ENCODE measurements at places on chromosomes 4 and X. TPM values are rescaled to one million over a fixed set of nuclear protein-coding genes. Genes with fewer than 3 reads are reported as not detected.

- no peak for DNase-seq
- H3K4me1 ChIP-seq = no peaks in the 10 kb centered on the region
- H3K4me3 ChIP-seq = no peak overlapping the region
- no peaks in the 10 kb centered on the region for H3K36me3 ChIP-seq
These were observed 1085.3 kb upstream of the PCDH10 start for GRCh38 chr4:132063829-132064228.

DNA sequence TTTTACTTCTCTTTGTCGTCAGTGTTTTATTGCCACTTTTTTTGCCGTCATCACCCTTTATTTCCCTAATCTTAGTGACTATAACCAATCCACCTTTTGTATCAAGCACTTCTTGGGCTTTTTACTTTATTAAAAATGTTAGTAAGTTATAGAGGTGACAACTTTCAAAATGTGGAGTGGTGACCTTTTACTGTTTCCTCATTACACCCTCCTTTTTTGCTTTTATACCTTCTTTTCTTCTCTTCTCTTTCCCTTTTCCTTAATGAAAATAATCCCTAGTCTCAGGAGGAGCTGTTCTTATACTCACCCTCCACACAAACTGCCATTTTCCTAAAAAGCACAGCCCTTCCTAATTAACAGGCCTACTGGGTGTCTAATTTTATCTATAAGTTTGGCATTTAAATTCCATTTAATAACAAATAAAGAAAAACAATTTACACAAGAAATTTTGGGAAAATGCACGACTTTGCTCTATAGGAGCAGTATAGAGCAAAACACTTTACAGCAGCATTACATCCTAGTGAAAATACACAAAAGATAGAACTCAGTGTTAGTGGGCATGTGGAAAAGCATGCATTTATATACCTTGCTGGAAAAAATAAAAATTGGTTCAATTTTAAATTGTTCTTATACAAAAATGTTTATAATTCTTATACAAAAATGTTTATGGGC lies 27.3 kb downstream of the BBS12 start:
- H3K27me3 ChIP-seq = no peaks in the 10 kb centered on the region
- no peak overlapping the region for H3K4me3 ChIP-seq
- DNase-seq = peak; percentile 10

GRCh38 chrX:15511563-15511962 lies 11.0 kb downstream of the BMX start:
- peaks cover 3% of the 10 kb centered on the region for H3K27me3 ChIP-seq
- no peak overlapping the region for H3K4me3 ChIP-seq
- DNase-seq = no peak
- no peaks in the 10 kb centered on the region for H3K4me1 ChIP-seq
- no peak overlapping the region for H3K27ac ChIP-seq
- H3K36me3 ChIP-seq = no peaks in the 10 kb centered on the region

DNA sequence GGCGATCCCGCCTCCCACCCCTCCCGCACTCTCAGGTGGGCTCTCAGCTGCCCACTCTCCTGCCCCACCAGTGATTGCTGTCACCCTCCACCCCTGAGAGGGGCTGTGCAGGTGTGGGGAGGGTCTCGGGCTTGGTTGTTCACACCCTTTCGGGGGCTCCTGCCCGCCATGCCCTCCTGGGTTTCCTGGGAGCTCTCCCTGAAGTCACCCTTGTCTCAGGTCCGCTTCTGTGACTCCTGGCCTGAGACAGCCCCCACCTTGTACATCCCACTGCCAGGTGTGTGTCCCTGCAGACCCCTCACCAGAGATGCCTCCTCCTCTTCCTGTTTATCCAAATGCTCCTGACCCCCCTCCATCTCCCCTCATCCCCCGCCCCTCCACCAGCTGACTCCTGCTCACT lies 37.8 kb downstream of the ADRA2C start:
- DNase-seq = no peak
- H3K36me3 ChIP-seq = no peaks in the 10 kb centered on the region
- peaks cover 33% of the 10 kb centered on the region for H3K27me3 ChIP-seq
- H3K4me3 ChIP-seq = no peak overlapping the region

DNA sequence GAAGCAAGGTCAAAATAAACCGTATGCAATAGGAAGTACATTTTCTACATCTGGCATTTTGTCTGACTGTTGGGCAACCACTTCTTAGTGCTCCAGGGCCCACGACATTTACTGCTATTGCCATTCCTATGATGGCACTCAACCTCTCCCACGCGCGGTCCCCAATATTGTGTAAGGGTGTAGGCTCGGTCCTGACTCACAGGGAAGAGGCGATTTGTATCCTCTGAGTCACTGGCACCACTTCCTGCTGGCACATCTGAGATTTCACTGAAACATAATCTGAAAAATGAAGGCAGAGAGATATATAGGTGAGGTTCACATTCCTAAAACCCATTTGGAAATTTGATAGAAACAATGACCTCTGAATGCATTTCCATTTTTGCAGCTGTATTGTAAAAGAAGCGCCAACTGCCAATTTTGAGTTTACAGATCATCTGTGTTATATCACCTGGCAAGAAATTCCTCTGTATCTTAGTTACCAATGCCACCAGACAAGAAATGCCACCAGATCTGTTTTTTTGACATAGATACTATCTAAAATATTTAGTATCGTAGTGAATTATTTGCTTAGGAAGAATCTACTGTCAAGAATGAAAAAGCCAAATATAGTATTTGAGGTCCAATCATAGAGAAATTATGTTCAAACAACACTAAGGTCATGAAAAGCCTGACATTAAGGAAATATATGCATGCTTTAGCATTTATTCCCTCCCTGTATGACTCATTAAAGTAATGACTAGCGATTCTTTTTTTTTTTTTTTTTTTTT lies 9.8 kb downstream of the EREG start:
- H3K4me1 ChIP-seq = peaks cover 25% of the 10 kb centered on the region
- no peak overlapping the region for H3K4me3 ChIP-seq
- no peaks in the 10 kb centered on the region for H3K36me3 ChIP-seq
- no peaks in the 10 kb centered on the region for H3K27me3 ChIP-seq
- DNase-seq = peak; percentile 79

- no peak overlapping the region for H3K27ac ChIP-seq
- H3K4me1 ChIP-seq = peaks cover 8% of the 10 kb centered on the region
- DNase-seq = peak; percentile 54
- no peaks in the 10 kb centered on the region for H3K27me3 ChIP-seq
These were observed 160.3 kb upstream of the JADE1 start for GRCh38 chr4:128649161-128649560.

GRCh38 chrX:102129473-102129872 lies 4.0 kb downstream of the TCEAL2 start:
- H3K27me3 ChIP-seq = peaks cover 18% of the 10 kb centered on the region
- no peaks in the 10 kb centered on the region for H3K36me3 ChIP-seq
- no peak overlapping the region for H3K4me3 ChIP-seq

DNA sequence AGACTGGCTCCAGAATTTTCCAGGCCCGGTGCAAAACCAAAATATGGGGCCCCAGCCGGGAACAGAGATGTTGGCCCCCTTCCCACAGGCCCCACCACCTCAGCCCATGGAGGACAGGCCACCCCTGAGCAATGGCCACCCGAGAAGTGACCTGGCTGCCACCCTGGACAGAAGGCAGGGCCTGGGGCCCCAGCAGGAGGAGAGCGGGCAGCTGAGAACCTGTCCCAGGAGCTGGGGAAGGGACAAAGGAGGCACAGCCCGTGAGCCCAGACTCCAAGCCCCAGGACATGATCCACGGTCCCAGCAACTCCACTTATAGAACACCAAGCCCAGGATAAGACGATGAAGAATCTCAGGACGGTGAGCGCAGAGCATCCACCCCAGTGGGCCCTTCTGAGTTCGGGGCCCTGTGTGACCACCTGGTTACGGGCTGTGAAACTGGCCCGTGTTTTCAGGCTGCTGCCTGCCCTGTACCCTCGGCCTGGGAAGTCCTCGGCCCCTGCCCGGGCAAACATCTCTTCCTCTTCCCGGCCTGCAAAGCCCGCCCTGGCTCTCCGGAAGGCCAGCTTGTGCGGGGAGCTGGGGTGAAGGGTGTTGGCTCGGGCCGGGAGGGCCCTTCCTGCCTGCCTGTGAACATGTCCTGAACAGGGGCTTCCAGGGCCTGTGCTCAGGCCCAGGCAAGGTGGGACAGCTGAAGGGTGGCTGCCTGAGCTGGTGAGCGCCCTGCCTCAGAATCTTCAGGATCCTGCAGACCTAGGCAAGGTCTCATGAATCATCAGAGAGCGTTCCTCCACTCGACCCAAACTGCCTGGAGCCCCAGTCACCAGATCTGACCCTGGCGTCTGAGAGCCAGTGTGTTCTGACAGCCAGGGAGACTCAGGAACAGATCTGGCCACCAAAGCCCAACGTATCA lies 47.0 kb upstream of the MAN2B2 start:
- no peaks in the 10 kb centered on the region for H3K27me3 ChIP-seq
- H3K27ac ChIP-seq = no peak overlapping the region
- no peaks in the 10 kb centered on the region for H3K36me3 ChIP-seq
- H3K4me3 ChIP-seq = no peak overlapping the region
- DNase-seq = peak; percentile 82

- H3K27me3 ChIP-seq = no peaks in the 10 kb centered on the region
- no peak overlapping the region for H3K27ac ChIP-seq
- DNase-seq = no peak
- H3K4me3 ChIP-seq = no peak overlapping the region
These were observed 50.0 kb downstream of the SLC39A8 start for GRCh38 chr4:102295153-102295862.

- H3K36me3 ChIP-seq = no peaks in the 10 kb centered on the region
- no peak overlapping the region for H3K4me3 ChIP-seq
- no peak for DNase-seq
- no peaks in the 10 kb centered on the region for H3K4me1 ChIP-seq
- no peaks in the 10 kb centered on the region for H3K27me3 ChIP-seq
- H3K27ac ChIP-seq = no peak overlapping the region
These were observed 29.0 kb downstream of the HMX1 start for GRCh38 chr4:8842614-8843013.

DNA sequence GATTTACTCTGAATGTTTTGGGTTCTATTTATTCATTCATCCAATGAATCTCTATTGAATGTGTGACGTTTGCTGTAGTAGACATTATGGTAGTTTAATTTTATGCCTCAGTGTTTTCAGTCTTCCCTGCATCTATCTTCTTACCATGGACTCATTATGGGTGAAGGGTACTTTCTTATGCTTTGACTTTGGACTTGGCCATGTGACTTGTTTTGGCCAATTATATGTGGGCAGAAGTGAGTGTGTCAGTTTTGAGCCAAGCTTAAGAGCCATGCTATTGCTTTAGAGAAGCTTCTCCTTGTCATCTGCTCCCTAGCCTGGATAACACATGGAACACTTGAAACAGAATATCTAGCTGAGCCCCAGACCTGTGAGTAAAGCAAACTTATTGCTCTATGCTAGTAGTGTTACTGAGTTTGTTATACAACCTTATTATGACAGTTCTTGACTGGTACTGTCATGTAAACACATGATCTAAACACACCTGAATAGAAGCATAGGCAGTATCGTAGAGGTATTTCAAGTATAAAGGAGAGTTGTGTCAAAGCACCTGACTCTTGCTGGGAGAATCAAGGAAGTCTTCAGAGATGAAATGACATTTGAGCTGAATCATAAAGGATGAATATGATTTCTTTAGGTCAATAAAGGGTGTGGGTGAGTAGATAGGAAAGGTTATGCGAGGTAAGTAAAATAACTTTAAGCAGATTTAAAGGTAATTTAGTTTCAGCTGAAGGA lies 128.4 kb downstream of the NAA11 start:
- no peaks in the 10 kb centered on the region for H3K36me3 ChIP-seq
- no peaks in the 10 kb centered on the region for H3K27me3 ChIP-seq
- H3K27ac ChIP-seq = no peak overlapping the region
- H3K4me1 ChIP-seq = no peaks in the 10 kb centered on the region

DNA sequence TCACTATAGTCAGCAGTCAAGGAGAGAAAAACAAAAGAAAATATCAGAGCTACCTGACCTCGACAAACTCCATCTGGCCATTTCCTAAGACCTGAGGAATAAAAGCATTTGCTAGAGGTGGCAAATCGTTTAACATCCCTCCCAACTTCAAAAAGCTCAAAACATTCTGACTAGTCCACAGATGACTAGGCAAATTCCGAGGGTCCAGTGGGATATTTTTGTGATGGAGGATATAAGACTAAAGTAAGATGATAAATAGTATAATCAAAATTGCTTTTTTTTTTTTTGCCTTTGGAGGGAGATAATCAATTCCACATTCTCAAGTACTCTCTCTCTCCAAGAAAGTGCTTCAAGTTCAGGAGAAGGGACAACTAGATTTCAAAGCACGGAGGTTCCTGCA lies 119.1 kb upstream of the ETNPPL start:
- no peak for DNase-seq
- H3K4me3 ChIP-seq = no peak overlapping the region
- H3K27me3 ChIP-seq = no peaks in the 10 kb centered on the region
- H3K27ac ChIP-seq = peak overlapping the region; percentile 42
- no peaks in the 10 kb centered on the region for H3K36me3 ChIP-seq

DNA sequence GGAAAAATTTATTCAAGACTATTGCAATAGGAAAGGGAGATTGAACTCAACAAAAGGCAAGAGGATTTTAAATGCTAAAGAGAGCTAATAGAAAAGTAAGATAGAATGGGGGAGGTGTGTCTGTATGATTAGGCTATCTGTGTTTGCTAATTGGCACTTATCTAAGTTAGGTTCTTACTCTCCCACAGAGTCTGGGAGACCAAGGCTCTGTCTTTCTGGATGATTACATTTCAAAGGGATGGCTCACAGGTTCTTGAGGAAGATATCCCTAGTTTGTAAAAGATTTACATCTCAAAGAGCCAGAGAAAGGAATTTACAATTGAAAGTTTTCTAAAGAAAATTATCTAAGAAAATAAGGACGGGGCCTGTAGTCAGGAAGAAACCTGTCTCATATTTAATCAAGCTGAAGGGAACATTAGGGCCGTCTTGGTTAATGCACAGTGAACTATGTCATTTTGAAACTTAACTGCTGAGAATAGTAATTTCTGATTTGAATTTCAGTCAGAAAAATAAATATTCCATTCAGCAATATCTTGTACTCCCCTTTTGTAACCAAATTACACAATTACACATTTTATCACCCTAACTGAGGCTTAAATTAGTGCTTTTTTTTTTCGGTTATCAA lies 75.8 kb downstream of the MAGEB10 start:
- H3K4me1 ChIP-seq = no peaks in the 10 kb centered on the region
- H3K36me3 ChIP-seq = no peaks in the 10 kb centered on the region
- no peak for DNase-seq
- no peaks in the 10 kb centered on the region for H3K27me3 ChIP-seq
- H3K4me3 ChIP-seq = no peak overlapping the region

- H3K27me3 ChIP-seq = peaks cover 22% of the 10 kb centered on the region
- no peak overlapping the region for H3K27ac ChIP-seq
- no peak for DNase-seq
- no peaks in the 10 kb centered on the region for H3K36me3 ChIP-seq
These were observed 46.9 kb upstream of the HSD17B10 start for GRCh38 chrX:53481093-53481492.

- H3K36me3 ChIP-seq = no peaks in the 10 kb centered on the region
- H3K4me1 ChIP-seq = peaks cover 27% of the 10 kb centered on the region
- no peaks in the 10 kb centered on the region for H3K27me3 ChIP-seq
These were observed 155.3 kb downstream of the GRIA3 start for GRCh38 chrX:123339221-123339905.

GAB1 gene
- 20.6 TPM for total RNA-seq

ZNF141 gene
- 20.6 TPM for total RNA-seq

IL1RAPL1 gene
- total RNA-seq = 0.29 TPM
